Activated CD4-positive, alpha-beta memory T cell treated with anti-CD3 and anti-CD28 coated beads, Interleukin-2, amount 10 ng/mL, durations not matched to agents 7 days and 5 days (primary cell): ENCODE measurements at places on chromosomes 11 and 22.

GRCh38 chr11:68028802-68029545 is 1.5 kb upstream of the NDUFS8 start:
- no peak for DNase-seq

- no peak for DNase-seq
Measured at GRCh38 chr22:44427611-44428470, 70.2 kb downstream of the RTL6 start.

GRCh38 chr11:5937868-5938602 is 4.0 kb upstream of the OR56A3 start:
- no peak for DNase-seq

- DNase-seq: no peak
Measured at GRCh38 chr11:94849839-94850238, 81.7 kb downstream of the AMOTL1 start.

DNA sequence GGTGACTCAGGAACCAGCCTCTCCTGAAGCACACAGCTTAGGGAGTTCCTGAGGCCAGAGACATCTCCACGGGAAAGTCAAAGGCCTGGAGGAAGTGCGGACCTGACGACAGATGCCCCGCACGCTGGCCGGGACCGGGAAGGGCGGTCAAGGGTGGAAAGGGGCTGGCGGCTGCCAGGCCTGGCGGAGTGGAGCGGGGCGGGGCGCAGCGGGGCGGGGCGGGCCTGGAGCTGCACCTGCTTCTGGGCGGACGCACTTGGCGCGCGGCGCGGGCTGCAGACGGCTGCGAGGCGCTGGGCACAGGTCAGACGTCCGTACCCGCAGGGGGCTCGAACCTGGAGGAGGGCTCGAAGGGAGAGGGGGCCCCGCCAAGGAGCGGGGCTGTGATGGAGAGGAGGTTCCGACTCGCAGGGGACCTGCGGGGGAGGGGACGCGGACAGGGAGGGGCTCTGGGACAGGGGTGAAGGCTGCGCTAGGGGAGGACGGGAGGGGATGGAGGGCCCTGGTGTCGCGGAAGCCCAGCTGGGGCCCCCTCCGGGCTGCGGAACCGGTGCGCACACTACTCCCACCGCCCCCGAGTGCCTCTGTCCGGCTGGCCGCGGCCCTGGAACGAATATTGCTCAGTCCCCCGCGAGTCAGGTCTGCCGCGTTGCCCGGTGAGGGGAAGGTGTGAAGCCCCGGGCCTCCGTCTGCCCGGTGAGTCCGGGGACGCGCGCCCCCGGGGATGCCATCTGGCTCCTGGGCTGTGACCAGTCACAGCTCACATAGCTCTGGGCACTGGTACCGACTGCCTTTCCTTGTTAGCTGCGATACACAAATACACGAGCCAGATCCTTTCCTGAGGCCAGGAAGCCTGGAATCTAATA is at the start of gene TMEM45B:
TMEM45B (plus strand) TSS at position 253 of the 866 bp plus-strand sequence. CDS start 36,635 bp downstream, outside the sequence.
- no peak for DNase-seq

DNA sequence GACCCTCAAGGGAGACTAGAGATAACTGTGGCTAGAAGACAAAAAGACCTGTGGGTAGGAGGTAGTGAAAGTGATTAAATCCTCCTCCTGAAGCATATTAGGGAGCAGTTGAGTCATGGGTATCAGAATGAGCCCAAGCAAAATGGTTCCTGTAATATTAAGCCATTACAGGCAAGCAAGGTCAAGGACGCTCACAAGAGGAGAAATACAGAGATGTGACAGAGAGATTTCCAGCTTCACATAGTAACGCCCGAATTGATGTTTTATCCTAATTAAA is 77.7 kb downstream of the FAM76B start:
- no peak for DNase-seq

DNA sequence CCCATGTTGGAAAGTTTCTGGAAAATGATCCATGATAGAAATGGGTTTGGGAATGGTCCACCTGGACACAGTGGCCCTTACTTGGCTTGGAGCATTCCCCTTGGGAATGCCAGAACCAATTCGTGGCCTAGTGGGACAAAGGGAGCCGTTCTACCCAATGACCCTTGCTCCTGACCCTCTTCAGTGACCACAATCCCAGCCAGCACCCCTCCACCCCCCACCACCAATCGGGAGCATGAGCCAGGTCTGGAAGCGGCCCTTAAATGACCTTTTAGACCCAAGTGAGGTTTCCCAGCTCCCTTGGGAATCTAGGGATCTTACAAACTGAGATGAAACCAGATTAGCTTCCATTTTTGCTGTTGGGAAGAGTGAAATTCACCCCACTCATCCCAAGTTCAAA is 51.3 kb upstream of the CDON start:
- DNase-seq: no peak

- DNase-seq: no peak
Measured at GRCh38 chr22:38135133-38135706, 24.7 kb upstream of the BAIAP2L2 start.

DNA sequence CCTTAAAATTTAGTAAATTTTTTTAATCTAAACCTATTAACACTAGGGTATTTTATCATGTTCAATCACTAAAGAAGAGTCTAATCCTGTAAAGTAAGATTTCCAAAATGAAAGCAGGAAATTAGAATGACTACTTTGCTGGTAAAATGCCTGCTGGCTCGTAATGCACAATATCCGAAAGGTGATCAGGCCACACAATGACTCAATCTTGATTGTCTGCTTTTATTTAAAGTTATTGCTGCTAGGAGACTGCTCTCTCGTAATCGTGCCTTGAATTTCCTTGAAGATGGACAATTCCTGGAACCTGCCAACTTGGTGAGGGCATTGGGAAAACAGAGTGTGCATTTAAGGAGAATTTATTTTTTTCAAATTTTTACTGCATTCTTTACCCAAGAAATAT is 1786.5 kb upstream of the RAG2 start:
- DNase-seq: no peak

DNA sequence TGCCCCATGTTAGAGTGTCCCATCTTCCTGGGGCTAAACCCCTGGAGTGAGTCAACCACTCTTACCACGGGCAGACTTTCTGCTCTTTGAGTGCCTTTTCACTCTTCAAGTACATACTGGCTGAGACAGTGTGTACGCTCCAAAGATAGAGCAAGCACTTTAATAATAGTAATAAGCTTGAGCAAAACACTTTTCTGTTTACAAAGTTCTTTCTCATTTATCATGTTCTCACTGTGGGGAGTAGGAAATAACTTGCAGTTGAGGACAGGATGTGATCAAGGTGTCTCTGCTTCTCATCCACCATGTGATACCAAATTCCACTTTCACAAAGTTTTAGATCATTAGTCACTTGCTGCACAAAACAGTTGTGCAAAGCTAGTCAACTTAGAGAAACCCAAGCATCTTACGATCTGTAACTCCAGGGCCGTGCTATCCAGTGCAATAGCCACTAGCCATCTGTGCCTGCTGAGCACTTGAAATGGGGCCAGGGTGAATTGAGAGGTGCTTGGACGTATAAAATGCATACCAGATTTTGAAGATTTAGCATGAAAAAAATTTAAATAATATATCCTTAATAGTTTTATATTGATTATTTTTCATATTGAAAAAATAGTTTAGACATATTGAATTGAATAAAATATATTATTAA is 135.3 kb downstream of the KIF18A start:
- DNase-seq: no peak

DNA sequence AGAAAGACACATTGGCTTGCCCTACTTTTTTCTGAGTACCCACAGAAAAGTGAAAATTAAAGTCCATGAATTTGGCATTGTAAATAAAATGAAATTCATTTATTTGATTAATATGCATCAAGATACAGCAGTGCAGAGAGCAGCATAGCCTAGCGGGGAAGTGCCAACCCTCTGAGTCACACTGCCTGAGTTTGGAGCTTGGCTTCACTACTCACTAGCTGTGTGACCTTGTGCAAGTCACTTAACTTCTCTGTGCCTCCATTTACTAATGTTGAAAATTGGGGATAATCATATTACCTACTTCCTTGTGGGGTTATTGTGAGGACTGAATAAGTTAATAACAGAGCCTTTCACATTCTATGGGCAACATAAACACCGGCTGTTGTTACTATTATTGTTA is 111.5 kb upstream of the CSNK2A3 start:
- DNase-seq: no peak

DNA sequence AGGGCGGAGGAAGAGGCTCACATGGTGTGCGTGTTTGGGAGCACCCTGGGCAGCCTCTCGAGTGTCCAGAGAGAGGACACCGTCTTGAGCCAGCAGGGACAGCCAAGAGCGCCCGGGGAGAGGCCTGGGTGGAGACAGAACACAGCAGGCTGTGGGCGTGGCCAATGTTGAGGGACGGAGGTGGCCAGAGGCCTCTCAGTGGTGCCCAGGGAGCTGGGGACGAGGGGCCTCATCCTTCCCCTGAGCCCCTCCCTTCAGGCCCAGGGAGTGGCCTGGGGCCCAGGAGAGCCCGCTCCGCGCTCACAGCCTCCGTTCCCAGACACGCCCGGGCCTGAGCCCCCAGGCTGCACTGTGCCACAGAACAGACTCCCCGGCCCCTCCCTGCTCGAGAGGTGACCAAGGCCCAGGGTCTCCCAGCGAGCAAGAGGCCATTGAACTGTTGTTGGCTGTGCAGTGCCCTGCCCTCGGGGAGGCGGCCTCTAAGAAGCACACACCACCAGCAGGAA is 48.4 kb downstream of the CDKN1C start:
- no peak for DNase-seq

DNA sequence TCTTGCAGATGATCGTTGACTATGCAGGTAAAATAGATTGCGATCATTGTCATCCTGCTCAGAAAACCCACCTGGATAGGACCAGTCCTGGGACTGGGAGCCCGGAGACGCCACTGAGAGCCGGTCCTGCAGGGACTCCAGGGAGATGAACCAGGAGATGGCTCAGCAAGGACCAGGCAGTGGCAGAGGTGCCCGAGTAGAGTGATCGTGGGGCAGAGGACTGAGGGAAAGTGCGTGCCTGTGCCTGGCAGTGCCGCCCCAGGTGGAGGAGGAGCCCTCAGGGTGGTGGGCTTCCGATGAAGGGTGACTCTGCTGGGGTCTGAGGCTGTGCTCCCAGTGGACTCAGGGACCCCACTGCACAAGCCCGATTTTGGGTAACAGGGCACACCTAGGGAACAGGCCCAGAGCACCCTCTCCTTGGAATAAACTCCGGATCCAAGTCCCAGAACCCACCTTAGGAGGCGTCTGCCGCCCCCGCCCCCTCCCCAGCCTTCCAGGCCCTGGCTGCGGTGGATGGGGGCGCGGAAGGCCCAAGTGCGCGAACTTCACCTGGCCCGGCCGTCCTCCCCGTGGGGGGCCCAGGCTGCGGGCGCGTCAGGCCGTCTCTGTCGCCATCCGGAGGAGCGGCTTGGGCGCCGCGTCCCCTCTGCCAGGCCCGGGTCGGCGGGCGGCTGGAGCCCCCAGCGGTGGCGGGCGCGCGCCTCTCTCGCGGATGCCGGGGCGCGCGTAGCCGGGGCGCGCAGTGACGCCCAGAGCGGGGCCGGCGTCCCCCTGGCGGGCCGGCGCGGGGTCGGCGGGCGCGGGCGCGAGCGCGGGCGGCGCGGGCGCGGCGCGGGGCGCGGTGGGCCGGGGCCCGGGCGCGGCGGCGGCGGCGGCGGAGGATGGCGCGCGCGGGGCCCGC is 1338.8 kb downstream of the BRD1 start:
- no peak for DNase-seq

GRCh38 chr11:35841733-35842132 is 102.1 kb upstream of the LDLRAD3 start:
- DNase-seq: no peak

GRCh38 chr22:37898441-37899181 is 7.5 kb upstream of the MICALL1 start:
- DNase-seq: no peak

DNA sequence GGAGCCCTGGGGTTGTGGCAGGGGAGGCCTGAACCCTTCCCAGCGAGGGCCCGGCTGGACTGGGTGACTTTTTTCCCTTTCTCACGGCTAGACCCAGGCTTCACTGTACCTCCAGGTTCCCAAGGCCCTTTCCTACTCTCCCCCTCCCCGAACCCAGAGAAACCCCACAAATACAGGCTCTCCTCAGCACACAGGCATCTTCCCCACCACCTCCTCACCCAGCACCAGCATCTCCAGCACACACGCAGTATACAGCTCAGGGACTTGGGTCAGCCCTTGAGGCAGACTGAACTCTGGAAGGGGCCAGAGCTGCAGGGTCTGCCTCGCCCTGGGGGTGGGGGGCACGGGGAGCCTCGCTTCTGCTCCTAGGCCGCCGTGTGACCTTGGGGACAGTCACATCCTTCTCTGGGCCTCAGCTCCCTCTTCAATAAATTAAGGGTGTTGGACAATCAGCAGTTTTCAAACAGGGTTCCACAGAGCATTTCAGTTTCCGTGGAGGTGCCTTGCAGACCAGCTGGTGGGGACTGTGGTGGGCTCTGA is 4.5 kb downstream of the TMPRSS13 start:
- no peak for DNase-seq

DNA sequence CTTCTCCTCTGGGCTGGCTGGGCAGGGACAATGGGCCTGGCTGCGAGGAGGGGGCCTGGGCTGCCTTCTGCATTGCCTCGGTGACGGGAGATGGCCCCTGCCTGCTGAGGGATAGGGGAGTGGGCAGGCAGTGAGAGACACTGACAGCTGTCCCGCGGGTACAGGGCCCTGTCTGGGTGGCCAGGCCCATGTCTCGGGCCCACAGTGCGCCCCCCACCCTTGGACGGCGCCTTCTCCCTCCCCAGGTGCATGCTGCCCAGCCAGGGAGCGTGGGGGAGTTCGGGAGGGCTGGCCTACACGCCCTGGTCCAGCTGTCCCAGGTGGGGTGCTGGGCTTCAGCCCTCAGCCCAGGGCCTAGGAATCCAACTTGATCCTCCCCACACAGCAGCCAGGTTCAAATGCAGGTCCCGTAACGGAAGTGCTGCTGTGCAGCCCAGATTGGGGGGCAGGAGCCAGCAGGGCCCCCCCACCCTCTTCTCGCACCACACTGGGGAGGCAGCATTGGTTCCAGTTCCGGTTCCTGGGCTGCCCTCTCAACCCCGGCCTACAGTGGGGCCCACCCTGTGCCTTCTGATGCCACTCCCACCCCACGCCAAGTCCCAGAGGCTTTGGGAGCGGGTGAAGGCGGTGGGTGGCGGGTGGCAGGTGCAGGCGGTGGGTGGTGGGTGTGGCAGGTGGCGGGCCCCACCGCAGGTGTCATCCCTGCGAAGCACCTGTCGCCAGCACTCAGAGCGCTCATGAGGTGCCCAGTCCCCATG is 7.3 kb upstream of the TSSC4 start:
- DNase-seq: no peak

DNA sequence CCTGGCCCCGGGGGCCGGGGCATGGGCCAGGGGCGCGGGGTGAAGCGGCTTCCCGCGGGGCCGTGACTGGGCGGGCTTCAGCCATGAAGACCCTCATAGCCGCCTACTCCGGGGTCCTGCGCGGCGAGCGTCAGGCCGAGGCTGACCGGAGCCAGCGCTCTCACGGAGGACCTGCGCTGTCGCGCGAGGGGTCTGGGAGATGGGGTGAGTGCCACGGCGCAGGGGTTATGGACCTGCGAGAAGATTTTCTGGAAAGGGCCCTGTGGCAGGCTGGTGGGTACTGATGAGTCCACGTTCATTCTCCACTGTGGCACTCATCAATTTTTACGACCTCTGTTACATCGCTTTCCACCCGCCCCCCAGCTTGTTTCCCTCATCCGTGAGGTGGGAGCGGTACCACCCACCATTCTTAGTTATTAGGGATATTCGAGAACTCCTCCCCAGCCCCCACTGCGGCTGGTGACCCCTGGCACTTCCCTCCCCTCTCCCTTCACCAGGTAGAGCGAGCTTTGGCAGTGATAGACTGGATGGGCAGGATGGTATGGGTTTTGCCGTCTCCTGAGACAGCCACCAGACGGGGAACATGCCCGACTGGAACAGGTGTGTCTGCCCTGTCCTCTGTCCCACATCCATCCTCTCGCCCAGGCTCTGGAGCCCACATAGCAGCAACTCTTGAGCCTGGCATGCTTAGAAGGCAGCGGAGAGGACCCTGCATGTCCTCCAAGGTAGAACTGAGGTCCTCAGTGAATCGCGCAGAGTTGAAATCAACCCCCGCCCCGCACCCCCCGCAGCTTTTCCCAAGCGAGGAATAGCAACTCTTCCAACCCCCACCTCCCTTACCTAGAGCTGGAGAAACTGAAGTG is 562 bp downstream of the DGAT2 start:
- DNase-seq: no peak
